Stimulated activated CD4-positive, alpha-beta T cell treated with anti-CD3 and anti-CD28 coated beads, TNF-alpha, amount 100 ng/mL, for 4 hours (primary cell): ENCODE measurements at places on chromosomes 6 and 20.

DNA sequence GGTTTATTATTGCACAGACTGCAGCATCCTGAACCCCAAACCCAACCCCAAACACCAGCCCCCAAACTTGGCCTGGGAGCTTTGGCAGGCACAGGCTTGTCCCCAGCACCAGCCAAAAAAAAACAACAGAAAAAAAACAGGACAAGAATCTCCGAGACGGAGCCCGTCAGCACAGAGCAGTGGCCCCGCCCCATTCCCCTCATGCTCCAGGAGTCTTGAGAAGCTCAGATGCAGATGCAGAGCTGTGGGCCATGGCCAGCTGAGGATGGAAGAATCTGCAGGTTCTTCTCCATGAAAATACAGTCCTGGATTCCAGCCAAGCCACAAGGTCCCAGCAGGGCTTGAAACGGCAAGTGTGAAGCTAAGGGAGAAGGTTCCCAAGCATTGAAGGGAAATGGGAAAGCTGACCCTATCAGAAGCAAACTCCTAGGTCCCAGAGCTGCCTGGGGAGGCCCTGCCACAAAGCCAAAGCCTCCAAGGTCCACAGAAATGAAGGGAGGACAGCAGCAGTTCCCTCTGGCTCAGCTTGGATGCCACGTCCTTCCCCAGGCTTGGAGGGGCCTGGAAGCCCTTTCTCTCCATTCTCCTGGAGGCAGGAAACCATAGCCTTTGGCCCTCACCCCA, 75.2 kb downstream of the JPH2 start:
- no peak for DNase-seq

DNA sequence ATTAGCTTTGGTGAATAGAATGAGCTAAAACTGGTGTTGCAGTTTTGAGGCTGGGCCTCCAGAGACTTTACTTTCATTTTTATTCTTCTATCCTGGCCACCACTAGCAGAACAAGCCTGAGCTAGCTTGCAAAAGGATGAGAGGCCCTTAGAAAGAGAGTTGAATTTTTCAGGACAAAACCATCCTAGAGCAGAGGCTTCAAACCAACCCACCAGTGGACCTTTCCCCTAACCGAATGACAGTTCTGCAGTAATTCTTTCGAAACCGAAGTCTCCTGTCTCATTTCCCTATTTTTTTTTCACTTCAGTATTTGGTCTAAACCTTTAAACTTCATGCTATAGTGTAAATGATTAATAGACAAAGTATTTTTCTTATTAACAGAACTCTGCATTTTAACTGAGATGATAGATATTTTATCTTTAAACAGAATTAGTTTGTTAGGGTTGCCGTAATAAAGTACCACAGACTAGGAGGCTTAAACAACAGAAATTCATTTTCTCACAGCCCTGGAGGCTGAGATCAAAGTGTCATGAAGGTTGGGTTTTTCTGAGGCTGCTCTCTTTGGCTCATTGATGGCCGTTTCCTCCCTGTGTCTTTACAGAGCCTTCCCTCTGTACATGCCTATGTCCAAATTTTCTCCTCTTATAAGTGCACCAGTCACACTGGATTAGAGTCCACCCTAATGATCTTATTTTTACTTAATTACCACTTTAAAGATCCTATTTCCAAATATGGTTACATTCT, 80.6 kb upstream of the PAK5 start:
- DNase-seq, result no peak

DNA sequence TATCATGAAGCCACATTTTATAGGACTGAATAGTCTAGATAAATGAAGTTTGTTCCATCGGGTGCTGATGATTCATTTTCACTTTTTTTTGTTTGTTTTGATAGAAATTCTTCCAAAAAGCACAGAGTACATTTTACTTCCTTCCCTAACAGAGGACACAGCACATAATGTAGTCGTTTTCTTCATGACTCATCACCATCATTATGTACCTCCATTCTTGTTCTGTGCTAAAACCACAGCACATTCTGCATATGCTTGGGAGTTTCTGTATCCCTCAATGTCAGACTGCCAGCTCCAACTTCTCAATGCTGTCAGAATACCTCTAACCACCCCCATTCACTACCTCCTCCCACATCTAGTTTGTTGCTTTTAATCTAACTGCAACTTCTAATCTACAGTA, 1004.9 kb upstream of the ADGRB3 start:
- DNase-seq, result no peak

GRCh38 chr6:40128127-40128526, 193.9 kb upstream of the MOCS1 start:
- DNase-seq, result no peak

DNA sequence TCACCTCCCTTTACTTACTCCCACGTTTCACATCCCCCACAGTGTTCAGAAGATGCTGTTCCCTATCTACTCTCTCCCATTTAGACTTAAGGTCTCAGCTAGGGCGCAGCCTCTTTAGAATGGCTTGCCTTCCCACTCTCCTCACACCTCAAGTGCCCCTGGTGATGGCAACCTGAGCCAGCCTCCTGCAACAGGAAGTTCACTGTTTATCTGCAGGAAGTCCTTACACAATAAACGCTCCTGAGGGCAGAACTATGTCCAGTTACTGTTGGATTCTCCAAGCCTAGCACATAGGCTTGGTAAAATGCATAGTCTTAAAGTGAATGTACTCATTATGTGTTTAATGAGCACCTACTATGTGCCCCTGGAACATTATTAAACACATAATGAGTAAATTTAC, 21.9 kb upstream of the RAB22A start:
- no peak for DNase-seq
